ENCODE measurements at places on chromosomes 6 and 20.

GRCh38 chr6:149895833-149896271 is 2.1 kb downstream of the RAET1E start:
- no peak for DNase-seq

DNA sequence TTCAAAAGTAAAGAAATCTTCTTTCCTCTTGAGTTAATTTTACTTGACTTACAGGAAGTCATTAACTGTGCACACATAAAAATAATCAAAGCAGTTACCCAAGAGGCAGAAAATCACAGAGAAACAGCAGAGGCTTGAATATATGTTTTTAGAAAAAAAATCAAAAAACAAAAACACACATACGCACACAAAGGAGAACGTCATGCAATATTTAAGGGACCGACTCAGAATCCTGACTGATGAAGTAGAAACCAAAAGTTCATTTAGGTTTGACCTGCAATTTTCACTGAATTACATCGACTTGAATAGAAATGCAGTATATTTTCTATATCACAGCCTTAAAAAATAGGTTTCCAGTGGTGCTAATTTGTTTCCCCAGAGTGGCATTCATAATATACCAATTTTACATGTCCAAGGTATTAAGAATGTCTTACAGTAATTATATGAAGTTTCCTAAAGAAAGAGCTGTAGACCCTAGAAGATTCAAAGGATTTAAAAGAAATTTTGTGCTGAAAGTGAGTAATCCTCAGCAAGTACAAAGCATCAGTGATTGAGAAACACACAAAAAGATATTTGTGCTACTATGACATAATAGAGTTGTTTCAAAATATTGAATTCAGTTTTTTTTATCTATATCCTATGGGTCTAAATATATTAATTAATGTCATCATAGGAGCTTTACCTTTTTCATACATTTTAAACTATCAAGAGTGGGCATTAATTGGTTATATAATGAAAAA is 358.5 kb upstream of the RUNX2 start:
- no peak for DNase-seq

DNA sequence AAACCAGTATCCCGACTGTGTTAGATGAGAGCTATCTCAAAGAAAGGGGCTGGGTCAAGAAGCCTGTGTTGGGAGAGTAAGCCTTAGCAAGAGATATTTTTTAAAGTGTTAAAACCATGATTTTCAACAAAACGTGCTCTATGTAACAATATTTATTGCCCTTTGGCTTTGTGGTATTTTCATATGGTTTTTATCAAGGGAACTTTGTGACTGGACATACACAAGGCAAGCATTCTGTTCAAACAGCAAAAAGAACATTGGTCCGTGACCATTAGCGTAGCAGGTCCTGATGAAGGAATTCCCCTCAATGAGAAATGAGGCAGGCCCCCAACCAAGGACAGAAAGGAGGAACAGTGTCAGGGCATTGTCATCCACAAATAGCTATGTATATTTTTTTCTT is 222.6 kb downstream of the MYLK4 start:
- DNase-seq: no peak

DNA sequence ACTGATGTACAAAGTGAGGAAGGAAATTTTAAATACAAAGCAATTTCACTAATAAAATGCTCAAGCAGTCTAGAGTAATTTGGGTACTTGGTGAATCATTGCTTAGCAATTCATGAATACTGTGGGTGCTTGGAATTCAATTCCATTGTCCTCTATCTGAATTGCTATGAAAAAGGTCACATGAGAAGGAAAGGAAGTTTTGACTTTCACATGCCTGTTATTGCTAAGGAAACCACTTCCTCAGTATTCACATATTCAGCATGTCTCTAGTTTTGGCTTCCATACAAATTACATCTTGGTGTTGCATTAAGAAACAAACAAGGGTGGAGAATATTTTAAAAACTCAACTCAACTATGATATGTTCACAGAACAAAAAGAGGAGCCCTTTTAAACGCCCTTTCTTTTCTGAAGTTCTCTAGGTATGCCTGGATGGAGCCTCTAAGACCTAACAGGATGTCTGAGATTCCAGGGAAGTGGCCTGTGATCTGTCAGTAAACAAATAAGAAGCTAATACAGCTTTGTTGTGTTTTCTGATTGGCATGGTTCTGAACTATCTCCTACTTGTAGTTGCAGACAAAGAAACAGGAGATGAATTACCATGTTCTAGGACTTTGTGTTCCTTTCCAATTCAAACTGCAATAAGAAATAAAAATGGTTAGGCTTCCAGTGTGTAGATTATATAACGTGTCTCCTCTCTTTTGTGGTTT is 190.4 kb downstream of the OGFRL1 start:
- DNase-seq: no peak

GRCh38 chr20:53220482-53221307 is 248.5 kb downstream of the TSHZ2 start:
- no peak for DNase-seq

GRCh38 chr20:19940988-19941460 is 76.1 kb upstream of the NAA20 start:
- DNase-seq: no peak

- no peak for DNase-seq
These were observed 106.4 kb downstream of the SNX5 start for GRCh38 chr20:17862171-17862570.

- DNase-seq: no peak
These were observed 1.2 kb downstream of the IFNGR1 start for GRCh38 chr6:137217801-137218472.

DNA sequence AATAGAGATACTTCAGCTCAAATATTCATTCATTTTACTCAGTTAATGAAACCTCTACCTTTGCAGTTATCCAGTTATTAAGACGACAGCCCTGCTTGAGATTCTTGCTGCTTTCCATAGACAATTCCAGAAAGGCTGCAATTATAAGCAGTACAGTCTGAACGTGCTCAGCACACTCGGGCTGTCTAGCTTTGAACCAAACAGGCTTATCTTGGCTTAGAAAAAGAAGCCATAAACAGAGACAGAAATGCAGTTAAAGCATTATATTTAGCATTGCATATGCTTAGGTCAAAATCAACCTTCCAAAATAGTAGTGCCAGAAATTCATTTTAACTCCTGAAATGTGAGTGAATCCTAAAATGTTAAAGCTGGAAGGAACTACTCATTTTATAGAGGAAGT is 204.1 kb upstream of the KCNQ5 start:
- no peak for DNase-seq

GRCh38 chr20:62700261-62700930 is 8.2 kb upstream of the NTSR1 start:
- no peak for DNase-seq

DNA sequence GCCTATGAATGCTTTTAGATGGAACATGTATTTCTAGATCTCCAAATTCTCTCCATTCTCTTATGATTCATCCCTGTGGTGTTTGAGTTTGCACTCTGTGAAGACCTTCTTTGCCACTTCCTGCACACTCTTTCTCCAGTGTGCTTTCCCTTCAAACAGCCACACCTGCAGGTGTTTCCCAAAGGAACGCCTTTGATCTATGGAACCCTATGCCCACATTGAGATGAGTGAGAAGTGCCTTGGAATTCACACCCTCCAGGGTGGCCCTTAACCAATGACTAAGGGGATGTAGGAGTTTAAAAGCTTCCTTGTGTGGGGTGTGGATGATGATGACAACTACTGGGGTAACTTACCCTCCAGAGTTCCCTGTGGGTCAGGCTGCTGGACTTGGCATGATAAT is 570.1 kb downstream of the DHX35 start:
- DNase-seq: no peak

Measured in brain pericyte (primary cell).